ENCODE measurements at places on chromosomes 4 and X.

DNA sequence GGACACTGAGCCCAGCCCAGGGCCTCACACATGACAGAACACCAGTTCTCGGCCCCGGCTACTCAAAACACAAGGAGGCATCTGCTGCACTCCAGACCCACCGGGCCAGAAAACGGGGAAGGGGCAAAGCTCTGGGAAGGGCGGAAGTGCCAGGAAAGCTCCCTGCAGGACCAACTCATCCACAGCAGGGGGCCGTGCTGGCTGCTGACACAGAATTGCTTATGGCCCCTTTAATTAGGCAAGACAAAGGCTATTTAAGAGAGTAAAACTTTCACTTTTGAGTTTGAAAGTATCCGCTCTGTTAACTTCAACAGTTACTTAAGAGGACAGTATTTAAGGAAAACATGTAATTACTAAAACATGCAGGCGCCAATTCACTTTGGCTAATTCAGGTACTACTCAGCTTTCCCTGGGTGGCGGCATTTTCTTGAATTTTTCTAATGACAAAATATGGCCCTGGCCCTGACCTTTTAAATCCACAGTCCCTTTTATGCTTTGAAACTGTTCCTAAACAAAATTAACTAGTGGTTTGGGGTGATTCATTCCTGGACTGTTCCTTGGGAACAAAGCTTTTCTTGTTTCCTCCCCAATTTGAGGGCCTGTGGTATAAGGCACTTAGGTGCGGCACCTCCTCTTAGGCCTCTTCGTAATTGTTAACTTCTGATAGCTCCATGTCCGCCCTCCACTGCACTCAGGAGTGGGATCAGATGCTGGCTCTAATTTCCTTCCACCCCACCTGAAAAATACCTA, 40.4 kb downstream of the NSG1 start:
- no peaks in the 10 kb centered on the region for H3K36me3 ChIP-seq
- no peak overlapping the region for H3K4me3 ChIP-seq
- H3K4me1 ChIP-seq: no peaks in the 10 kb centered on the region
- no peak overlapping the region for H3K27ac ChIP-seq
- no peaks in the 10 kb centered on the region for H3K27me3 ChIP-seq
- DNase-seq: no peak

DNA sequence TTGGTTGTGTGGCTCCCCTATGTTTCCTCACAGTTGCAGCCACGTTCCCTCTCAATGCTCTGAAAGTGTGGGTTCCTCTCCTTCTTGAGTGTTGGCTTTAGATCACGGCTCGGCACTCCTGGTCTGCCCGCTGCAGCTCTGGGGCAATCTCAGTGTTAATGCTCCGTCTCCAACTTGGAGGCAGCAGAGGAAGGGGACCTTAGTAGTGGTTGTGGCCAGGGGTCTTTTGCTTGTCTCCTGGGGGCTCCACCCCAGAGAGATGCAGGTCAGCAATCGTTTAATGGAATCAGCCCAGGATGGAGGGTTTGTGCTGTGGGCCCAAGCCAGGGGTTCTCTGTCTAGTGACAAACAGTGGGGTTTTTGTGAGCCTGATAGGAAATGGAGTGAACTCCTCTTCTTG, 849.4 kb upstream of the DIAPH2 start:
- H3K4me3 ChIP-seq: no peak overlapping the region
- no peak for DNase-seq
- H3K27me3 ChIP-seq: no peaks in the 10 kb centered on the region

DNA sequence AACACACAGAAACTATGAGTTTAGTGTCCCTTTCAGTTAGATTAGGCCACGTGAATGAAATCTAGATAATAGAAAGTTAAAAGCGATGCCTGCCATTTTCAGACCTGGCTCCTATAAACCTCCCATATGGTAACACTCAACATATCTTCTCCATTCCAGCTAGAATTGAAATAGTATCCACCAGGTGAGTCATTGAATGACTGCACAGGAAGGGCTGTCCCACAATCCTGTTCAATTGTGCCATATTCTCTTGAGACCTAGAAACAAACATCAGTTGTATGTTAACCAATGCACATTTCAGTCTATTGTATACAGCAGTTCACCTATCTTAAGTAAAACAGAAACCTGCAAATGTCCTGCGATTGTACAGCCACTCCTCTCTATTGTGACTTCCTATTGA, 659.3 kb upstream of the SLIT2 start:
- no peak for DNase-seq
- H3K36me3 ChIP-seq: no peaks in the 10 kb centered on the region
- H3K27me3 ChIP-seq: no peaks in the 10 kb centered on the region

- H3K4me1 ChIP-seq: no peaks in the 10 kb centered on the region
- no peak overlapping the region for H3K4me3 ChIP-seq
- no peaks in the 10 kb centered on the region for H3K36me3 ChIP-seq
- DNase-seq: no peak
- H3K27ac ChIP-seq: no peak overlapping the region
Observed at GRCh38 chr4:108943371-108943770, 180.5 kb upstream of the ETNPPL start.

- H3K27ac ChIP-seq: no peak overlapping the region
- no peaks in the 10 kb centered on the region for H3K27me3 ChIP-seq
- no peak overlapping the region for H3K4me3 ChIP-seq
- H3K36me3 ChIP-seq: no peaks in the 10 kb centered on the region
- no peak for DNase-seq
Observed at GRCh38 chr4:69594382-69594781, 45.1 kb downstream of the UGT2A2 start.

DNA sequence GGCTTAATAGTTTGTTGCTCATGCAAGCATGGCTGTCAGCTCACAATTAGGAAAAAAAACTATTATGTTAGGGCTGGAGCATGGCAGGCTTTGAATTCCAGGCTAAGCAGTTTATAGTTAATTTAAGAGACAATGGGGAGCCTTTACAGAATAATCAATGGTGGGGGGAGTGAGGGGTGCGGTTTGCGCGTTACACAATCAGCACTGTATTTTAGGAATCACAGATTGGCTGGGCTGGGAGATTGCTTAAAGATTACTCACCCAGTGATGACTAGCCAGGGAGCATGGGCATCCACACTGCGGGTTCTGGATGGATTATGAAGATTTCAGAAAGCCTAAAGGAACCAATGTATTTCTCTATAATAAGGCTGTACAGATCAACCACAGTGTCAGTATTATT, 186.6 kb downstream of the SOX3 start:
- no peaks in the 10 kb centered on the region for H3K36me3 ChIP-seq
- H3K27ac ChIP-seq: no peak overlapping the region
- DNase-seq: no peak

Data from body of pancreas (tissue), 4 donors.